Fibroblast of mammary gland (primary cell): ENCODE measurements at places on chromosomes 7 and 10.
A peak's percentile ranks its signal among the peaks of the same experiment; 100 is the strongest.

GRCh38 chr7:129848436-129848835 is 104.3 kb downstream of the UBE2H start:
- DNase-seq: peak; percentile 59

DNA sequence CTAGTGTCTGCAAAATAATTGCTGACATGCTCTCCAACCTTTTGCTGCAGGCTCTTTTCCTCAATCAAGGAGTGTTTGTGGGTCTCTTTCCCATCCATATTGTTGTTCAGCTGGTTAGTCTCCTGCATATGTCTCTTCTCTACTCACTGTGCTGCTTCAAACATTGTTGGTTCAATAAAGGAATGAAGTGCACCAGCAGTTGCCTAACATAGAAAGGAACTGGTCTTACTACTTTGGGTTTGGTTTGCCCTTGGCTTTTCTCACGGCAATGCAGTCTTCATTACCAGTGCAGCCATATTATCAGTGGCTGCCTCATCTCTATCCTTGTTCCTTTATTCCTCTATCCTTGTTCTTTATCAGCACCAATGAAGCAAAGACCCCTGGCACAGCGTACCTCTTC is 169.7 kb upstream of the TPK1 start:
- no peak for DNase-seq

- no peak for DNase-seq
Observed at GRCh38 chr10:25547382-25547781, 372.6 kb downstream of the GPR158 start.

- DNase-seq: no peak
Observed at GRCh38 chr7:137890449-137890921, 43.7 kb upstream of the DGKI start.

GRCh38 chr7:142697270-142697669 is 52.0 kb upstream of the PRSS1 start:
- DNase-seq: no peak
